NCI-H2171 (cell line): ENCODE measurements at places on chromosomes 2 and 18.

- DNase-seq: no peak
Measured at GRCh38 chr18:58392324-58393000, 236.4 kb downstream of the ALPK2 start.

GRCh38 chr18:3907955-3908354, 458.0 kb downstream of the TGIF1 start:
- DNase-seq: no peak

DNA sequence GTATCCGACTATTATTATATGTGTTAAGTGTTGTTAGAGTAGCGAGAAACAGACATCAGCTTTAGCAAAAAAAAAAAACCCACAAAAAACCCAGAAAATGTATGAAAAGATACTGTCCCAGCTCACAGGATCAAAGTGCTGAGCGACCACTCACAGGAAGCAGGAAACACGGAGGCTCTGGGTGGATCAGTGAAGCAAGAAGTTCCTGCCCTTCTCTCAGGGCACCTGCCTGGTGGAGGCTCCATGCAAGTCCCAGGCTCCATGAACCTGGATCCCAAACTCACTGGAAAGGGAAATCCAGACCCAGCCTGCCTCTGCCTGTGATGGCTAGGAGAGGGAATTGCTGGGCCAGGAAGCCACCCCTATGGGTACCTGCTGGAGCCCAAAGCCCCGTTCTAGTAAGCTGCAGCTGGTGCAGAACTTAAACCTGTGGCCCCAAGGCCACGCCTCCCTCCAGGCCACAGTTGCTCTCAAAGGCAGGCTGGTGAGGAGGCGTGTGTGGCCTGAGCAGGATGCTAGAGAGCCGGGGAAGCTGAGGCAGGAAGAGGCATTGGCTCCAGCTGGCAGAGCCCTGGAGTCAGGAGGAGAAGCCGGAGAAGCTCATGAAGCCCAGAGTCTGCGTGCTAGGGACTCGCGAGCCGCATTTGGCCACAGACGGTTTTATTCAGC, 63.5 kb upstream of the TAF1B start:
- no peak for DNase-seq

DNA sequence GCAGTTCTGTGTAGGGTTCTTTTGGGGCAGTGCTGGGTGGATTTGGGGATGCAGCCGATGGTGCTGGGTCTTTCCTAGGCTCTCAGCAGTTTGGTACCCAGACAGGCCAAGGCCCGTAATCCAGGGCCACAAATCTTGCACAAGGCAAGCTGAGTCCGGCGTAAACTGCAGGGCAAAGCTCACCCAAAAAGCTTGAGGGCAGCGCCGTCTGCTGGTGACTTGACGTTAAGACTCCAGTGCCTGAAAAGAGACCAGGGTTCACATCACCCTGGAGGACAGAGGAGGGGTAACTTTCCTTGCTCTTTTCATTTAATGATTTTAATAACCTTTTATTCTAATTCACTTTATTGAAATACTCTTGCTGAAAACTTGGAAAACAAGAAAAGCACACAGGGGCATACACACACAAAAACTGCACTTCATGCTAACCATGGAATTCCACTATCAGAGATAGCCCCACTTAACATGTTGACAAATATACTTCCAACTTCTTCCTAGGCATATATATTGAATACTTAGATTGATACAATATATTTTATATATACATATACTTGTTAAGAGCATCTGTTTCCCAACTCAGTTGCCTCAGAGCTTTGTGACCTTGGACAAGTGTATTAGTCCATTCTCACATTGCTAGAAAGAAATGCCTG, 38.9 kb downstream of the CNGA3 start:
- peak; percentile 65 for DNase-seq

DNA sequence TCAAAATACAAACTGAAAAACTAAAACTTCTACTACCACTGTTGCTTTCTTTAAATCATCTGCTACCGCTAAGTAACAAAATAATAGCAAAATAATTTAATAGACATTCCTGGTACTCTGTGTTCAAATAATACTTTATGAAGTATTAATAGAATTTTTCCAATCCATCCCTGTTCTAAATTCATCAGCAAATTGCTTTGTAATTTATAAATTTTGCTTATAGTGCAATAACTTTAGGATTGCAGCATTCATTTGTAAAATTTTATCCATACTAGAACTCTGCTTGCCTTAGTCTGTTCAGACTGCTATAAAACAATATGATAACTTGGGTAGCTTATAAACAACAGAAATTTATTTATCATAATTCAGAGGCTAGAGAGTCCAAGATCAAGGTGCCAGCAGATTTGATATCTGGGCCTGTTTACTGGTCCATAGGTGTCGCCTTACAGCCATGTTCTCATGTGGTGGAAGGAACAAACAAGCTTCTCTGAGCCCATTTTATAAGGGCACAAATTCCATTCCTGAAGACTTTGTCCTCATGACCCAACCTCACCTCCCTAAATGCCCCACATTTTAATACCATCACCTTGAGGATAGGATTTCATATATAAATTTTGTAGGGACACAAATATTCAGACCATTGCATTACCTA, 415.1 kb upstream of the MAP2 start:
- DNase-seq: no peak
